ENCODE measurements at places on chromosomes 1 and 21.

- DNase-seq = no peak
These were observed 3.2 kb downstream of the ELF3 start for GRCh38 chr1:202013603-202014002.

DNA sequence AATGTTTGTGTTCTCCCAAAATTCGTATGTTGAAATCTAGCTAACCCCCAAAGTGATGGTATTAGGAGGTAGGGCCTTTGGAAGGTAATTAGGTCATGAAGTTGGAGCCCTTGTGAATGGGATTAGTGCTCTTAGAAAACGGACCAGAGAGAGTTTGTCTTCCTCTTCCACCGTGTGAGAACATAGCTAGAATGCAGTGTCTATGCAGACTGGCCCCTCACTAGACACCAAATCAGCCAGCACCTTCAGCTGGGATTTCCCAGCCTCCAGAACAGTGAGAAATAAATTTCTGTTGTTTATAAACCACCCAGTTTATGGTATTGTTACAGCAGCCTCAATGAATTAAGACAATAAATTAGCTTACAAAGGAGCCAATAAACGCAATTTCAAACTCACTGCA, 58.0 kb downstream of the KIAA0319L start:
- no peak for DNase-seq

DNA sequence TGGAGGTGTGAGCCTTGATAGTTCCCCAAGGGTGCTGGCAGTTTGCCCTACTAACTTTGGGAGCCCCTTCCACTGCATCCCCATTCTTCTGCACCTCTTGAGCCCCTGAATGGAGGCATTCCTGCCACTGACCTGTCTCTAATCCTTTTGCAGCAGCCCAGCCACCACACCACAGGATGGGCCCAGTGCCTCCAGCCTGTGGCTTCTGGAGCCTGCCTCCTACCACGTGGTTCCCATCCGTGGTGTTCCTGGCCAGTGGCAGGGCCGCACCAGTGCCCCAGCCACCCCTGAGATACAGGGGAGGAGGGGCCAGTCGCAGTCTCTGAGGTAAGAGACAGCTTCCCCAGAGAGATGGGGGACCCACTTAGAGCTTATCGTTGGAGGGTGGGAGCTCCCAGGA, 14.4 kb downstream of the INAVA start:
- DNase-seq = no peak

DNA sequence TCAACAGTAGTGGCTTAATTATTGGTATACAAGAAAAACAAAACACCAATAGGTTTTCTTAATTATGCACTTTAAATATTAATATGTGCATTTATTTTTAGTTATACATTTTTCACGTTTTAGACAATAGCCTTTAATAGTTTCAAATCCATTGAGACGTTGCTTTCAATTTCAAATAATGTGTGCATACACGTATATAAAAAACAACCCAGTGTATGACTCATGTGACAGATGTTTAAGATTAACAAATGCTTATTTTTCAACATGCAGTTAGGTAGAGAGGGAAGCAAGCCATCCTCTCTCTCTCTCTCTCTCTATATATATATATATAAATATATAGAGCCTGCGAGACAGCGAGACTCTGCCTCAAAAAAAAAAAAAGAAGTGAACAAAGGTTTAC, 24.3 kb downstream of the EYA3 start:
- DNase-seq = no peak

GRCh38 chr1:62196086-62196690, 1.5 kb downstream of the L1TD1 start:
- DNase-seq = no peak

DNA sequence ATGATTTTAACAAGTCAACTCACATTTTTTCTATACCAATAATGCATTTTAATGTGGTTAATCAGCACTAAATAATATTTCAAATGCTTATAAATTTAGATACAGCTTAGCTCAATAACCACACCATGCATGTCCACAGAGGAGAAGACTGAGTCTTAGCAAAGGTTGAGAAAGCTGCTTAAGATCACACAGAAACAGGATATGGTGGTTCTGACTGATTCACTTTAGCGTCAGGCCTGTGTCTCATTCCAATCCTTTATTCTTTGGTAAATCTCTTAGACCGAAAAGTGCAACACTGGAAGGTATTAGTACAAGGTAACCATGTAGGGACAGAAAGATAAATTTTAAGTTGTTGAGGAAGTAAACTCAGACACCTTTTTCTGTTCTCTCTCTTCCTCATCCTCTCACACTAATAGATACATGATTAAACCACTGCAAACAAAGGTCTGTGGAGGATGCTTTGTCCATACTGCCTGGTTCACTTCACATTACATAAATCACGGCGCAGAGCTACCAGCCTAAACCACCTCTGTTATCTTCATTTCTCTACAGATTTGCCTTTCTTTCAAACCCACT, 139.0 kb downstream of the DPYD start:
- DNase-seq = no peak

- no peak for DNase-seq
These were observed 60.1 kb downstream of the KCNAB2 start for GRCh38 chr1:6105763-6106162.

- no peak for DNase-seq
These were observed 464.2 kb upstream of the DAB1 start for GRCh38 chr1:57887964-57888491.

- no peak for DNase-seq
These were observed 654.9 kb upstream of the PKN2 start for GRCh38 chr1:88029142-88029541.

GRCh38 chr1:25913206-25913605, 7.0 kb upstream of the STMN1 start:
- DNase-seq = no peak

DNA sequence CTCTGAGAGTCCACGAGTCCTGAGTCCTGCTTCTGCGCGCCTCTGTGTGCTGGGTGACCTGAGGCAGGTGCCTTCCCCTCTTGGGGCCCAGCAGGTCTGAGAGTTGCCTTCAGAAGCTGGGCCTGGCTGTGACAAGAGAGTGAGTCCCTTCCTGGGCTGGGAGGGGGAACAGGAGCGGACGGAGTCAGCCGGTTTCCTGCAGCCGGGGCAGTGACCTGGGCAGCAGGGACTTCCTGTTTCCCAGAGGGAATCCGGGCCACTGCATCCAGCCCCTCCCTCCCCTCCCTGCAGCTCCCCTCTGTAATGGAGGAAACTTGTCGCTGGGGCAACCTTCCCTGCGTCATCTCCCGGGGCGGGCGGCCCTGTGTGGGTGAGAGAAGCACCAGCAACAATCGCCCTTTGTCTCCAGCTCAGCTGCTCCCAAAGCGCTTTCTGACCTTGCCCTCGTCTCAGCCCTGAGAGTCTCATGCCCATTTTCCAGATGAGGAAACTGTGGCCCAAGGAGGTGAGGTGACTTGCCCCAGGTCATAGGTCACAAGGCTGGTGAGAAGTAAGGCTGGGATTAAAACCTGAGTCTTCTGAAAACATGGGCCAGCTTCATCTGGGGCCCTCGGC, 61.1 kb downstream of the SDC3 start:
- no peak for DNase-seq

GRCh38 chr1:243287652-243288051, 31.8 kb downstream of the SDCCAG8 start:
- no peak for DNase-seq

DNA sequence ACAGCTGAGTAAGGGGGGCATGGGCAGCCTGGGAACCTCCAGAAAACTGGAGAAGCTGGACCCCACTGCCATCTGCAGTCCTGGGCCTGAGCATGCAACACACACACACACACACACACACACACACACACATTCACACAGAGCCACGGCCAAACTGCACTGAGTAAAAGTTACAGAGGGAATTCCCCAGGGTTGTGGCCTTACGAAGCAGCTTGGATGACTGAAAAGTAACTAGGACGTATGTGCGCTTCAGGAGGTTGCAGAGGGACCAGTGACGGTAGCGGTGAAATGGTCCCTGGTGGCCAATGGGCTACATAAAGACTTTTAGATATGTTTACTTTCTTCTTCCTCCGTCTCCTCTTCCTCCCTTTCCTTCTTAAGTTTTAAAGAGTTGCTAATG, 232.5 kb upstream of the TMEM51 start:
- DNase-seq = no peak

DNA sequence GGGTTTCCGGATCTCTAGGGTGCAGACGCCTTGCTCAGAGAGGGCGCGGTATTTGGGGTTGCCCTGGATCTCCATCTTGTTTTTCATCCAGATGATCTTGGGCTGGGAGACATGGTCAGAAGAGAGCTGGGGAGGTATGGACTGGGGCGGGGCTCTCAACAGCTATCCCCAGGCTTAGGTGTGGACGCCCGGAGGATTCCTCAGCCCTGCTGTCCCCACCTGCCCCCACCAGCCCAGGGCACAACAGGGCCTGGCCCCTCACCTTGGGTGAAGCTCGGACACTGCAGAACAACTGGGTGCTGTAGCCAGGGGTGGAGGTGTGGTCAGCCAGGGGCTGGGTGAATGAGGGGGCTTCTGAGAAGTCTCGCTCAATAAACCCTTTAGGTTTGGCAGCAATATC, 6.6 kb downstream of the MYBPH start:
- DNase-seq = no peak

- DNase-seq = no peak
These were observed 54.6 kb downstream of the NTNG1 start for GRCh38 chr1:107195476-107195875.

DNA sequence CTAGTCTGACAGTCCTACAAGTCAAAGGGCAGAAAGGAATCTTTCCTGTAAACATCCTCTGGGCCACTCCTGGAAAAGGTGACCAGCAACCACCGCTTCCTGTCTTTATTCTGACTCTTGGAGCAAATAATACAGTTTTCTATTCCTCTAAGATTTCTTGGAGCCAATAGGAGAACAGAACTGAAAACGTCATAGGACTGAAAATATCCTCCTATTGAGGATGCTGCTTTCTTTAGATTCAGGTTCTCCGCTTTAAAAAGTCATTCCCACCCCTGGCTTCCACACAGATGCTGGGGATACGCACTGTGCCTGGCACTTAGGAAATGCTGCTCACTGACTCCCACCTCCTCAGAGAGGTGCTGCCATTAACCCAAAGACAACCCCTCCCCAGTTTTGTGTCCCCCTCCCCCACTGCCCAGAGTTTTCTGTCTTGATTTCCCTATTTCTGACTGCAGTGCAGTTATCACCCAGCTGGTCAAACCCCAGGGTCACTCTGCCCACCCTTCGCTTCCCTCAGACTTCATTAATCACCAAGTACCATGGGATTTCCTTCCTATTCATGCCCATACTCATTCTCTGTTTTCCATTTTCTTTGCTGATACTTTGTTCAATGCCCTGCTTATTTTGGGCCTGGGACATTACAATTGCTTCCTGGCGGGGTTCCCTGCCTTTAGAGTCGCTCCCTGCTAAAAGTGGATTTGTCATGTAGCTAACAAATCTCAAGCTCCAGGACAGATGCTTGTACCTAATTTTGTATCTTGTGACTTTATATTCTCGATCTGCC, 82.1 kb upstream of the ARHGAP29 start:
- DNase-seq = no peak

GRCh38 chr1:172936088-172936645, 114.6 kb downstream of the TNFSF18 start:
- DNase-seq = no peak

DNA sequence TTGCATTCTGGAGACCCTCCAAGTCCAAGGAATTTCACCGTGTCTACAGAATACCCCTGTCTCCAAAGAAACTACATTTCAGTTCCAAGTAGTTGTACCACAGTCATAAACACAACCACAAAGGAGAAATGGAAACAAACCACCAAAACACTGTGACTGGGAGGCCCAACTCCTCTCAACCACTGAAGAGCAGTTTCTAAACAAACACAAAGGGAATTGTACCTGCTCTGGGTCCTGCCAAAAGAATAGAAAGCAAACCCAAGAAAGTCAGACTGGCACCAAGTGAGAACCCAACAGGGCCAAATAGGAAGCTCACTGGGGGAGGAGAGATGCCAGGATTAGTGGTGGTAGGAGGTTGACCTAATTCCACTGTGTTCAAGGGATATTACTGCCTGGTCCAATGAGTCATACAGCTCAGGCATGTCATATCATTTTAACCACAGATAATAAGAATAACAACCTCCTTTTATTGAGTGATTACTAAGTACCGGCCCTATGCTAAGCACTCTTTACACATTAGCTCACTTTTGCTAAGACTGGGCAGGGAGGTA, 123.9 kb upstream of the PPP2R5A start:
- DNase-seq = no peak

GRCh38 chr1:213414911-213415310, 363.9 kb downstream of the RPS6KC1 start:
- DNase-seq = no peak

All from activated CD4-positive, CD25-positive, alpha-beta regulatory T cell treated with anti-CD3 and anti-CD28 coated beads, Interleukin-2, amount 50 U/mL, for 72 hours (primary cell).